ENCODE measurements at places on chromosomes 12 and 14.

DNA sequence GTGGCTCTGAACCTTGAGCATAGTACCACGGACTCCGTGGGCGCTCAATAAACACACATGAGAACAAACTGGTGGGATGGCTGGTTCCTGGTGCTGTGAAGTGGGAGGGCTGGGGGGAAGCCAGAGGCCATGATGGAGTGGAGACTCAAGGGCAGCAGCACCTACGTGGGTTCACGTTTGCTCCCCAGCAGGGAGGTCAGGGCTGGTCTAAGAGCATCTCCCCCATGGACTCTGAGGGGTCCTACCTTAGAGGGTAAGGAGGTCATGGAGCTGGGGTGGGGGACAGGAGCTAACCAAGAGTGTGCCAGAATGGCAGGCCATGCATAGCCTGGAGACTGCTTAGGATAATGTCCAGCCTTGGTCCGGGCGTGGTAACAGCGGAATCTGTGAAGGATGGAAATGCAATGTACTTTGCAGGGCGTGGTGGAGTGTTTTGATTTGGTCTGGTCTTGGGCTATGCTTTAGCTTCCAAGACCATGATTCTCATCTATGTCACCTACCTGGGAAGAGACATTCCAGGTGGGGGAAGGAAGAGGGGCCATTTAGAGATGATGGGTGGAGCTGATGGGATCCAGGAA, 103.0 kb downstream of the PRMT8 start:
- no peak for DNase-seq

GRCh38 chr14:41521891-41522290, 84.8 kb upstream of the LRFN5 start:
- no peak for DNase-seq

DNA sequence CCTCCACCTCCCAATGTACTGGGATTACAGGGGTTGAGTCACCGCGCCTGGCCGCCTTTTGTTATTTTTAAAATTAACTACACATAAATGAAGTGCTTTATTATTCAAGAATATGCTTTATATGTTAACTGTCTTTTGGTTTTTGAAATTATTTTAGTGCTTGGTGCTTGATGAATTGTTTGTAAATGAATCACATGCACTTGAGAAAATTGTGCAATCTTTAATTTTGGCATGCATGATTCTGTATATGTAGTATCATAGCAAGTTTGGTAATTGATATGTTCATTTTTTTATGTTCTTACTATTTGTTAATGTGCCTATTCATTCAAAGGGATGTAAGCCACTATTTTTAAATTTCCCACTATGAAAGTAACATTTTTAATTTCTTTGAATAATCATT, 440.9 kb downstream of the NAV3 start:
- no peak for DNase-seq

DNA sequence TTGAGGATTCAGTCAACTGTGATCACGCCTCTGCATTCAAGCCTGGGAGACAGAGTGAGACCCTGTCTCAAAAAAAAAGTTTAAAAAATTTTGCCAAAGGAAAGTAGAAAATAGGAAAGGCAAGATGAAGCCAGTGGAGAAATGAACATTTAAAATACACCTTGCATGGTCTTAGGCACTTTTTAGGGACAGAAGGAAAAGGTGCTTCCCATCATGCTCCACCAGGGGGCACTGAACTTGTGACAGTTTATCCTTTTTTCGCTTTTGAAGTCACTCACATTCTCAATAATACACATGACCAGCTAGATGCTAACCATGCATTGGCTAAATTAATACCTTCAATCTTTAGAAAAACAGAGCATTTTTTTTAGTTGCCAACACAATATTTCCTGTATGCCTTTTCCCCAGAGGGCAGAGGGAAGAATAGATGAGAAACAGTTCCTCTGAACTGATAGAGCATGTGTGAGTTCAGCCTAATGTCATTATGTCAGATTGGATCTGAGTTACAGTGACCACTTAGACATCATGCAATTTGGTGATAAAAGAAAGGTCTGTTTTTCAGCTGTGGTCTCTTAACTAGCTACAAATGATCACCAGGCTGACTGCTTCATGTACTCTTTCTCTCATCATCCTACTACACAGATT, 221.8 kb upstream of the SSTR1 start:
- no peak for DNase-seq

DNA sequence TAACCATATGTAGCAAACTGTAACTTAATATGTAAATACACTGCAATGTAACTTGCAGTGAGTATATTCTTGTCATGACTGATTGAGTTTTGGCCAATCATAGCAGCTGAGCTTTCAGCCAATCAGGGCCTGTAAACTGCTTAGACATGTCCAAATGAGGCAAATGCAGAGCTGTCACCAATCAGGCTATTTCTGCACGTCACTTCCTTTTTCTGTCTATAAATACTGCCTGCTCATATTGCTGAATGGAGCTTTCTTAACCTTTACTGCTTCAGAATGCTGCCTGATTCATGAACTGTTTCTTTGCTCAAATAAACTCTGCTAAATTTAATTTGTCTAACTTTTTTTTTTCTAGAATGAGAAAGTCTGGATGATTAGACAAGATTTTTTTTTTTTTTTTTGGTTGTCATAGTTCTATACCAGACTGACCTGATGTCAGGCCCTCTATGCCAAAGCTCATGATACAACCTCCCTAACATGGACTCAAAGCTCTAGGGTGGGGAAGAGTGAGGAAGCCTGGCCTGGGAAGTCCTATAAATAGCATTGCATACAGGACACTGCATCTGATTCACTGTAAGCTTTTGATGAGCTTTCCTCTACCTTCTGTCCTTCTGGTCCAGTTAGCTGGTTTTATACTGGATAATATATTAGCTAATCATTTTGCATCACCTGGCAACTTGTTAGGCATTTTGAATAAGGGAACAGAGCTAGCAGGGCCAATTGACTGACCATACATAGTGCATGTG, 12.0 kb downstream of the MGP start:
- no peak for DNase-seq

DNA sequence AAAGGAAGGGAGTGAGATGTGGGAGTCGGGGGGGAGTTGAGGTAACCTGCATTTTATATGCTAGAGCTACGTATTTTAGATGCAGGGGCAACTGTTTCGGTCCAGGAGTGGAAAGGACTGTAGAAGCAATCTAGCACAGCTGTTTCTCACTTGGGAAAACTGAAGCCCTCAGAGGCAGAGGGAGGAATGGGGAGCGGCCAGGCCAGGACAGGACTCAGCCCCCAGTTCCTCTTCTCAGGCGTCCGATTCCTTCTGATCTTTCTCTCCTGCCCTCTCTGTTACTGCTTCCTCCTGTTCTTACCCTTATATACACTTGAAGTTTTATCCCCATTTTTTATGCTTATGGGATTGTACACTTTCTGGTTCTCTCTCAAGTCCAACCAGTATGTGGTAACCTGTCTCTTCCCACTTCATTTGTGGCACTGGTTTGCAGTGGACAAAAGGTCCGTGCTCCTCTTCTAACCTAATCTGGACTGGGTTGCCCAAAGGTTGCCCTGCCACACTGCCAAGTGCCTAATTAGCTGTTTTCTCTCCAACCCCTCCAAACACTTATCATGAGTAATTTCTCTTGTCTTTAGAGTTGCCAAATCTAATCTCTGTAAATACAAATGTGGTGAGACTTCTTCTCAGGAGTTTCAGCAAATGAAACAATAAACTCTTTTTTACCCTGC, 16.2 kb downstream of the LPCAT3 start:
- DNase-seq = no peak

- DNase-seq = peak; percentile 45
Observed at GRCh38 chr12:83826112-83826511, 1086.5 kb downstream of the SLC6A15 start.

GRCh38 chr12:78698747-78699146, 165.8 kb upstream of the SYT1 start:
- no peak for DNase-seq

GRCh38 chr12:59619461-59620240, 23.8 kb downstream of the SLC16A7 start:
- no peak for DNase-seq

- no peak for DNase-seq
Observed at GRCh38 chr14:95471016-95471415, 45.4 kb downstream of the SYNE3 start.

- DNase-seq = peak; percentile 76
Observed at GRCh38 chr12:120775862-120776552, 50.4 kb downstream of the ACADS start.

DNA sequence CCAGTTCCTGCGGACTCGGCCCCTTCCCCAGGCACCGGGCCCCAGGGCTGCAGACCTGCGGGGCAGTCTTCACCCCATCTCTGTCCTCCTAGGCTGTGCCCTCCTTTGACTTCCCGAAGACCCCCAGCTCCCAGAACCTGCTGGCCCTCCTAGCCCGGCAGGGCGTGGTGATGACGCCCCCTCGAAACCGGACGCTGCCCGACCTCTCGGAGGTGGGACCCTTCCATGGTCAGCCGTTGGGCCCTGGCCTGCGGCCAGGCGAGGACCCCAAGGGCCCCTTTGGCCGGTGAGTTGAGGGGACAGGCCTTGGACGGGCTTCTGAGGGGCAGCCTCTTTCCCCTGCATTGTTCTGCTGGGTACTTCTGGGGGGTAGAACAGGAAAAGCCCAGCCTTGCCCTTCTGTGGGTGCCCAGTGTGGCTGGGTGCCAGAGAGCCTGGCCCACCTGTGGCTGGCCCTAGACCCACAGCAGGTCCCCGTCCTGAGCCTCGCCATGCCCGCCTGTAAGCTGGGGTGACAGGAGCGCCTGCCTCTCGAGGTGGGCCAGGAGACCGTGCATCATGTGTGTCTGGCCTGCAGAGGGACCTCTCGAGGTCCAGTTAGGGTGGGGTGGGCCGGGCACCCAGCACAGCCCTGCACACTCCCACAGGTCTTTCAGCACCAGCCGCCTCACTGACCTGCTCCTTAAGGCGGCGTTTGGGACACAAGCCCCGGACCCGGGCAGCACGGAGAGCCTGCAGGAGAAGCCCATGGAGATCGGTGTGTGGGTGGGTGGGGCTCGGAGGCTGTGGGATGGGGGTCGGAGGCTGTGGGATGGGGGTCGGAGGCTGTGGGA, 12.6 kb upstream of the PUS1 start:
- no peak for DNase-seq

DNA sequence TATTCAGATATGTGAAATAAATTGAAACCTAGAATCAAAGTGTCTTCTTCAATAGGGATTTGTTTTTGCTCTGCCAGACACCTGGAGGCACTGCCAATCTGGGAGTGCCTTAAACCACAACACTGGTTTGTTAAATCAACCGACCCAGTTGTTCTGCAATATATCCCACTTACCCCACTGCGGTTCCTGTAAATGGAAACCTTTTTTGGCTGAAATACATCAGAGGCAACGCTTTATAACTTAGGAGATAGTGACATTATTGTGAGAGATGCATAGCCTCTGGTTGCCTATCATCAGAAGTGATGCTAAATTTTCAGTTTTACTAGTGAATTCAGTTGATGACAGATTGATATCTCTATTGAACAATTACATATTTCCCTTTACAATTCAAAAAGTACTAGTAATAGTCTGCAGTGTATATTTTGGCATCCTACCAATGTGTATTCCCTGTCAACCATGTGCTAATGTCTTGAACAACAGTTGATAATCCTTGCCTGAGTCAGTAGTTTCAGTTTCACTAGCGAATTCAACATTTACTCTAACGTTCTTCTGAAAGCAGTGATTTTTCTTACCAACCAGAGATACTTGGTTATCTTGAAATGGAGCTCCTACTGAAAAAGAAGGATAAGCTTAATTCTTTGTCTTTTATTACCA, 30.5 kb downstream of the PPP2R5C start:
- DNase-seq = peak; percentile 51

- DNase-seq = no peak
Observed at GRCh38 chr12:78149459-78149858, 318.8 kb downstream of the NAV3 start.

DNA sequence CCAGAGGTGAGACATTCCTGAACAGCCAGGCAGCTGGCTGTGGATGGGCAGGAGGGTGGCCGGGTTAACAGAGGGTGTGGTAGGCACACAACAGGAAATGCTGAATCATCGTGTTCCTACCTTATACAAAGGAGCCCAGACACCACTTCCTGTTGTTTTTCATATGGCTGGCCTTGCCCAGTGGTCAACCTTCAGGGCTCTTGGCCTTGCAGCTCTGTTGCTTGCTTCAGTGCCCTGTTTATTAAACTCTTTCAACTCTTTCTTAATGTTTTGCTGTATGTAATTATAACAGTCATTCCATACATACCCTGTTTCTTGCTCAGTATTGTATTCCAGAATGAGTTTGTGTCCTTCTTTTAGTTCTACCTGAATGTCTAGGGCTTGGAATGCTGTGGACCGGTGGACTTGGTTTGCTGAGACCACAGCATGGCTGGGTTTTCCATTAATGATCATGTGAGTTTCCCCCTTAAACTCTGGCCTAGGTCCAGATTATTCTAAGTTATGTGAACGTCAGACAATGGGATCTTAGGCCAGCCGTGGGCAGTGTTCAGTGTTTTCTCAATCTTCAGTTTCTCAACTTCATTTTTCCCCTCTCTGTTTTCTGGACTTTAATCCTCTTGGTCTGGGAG, 11.9 kb downstream of the CFAP54 start:
- DNase-seq = peak; percentile 78

DNA sequence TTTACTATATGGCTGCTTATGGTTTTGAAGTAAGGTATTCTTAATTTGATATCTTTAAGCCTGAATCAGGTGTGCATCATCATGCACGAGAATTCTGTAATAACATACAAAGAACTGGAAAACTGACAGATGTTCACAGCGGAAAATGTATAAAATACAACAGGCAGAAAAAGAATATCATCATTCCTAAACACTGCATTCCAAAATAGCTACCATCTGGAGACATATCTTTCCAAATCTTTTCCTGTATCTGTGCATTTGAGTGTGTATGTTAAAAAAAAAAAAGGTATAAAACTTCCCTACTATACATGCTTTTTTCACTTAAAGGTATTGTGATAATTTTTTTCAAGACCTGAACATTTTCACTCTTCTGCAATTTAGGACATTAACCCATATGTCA, 13.7 kb downstream of the PTPRO start:
- DNase-seq = no peak

- DNase-seq = no peak
Observed at GRCh38 chr12:96343347-96343954, 56.8 kb downstream of the CDK17 start.

- no peak for DNase-seq
Observed at GRCh38 chr12:106601031-106601430, 18.2 kb downstream of the RFX4 start.
